ENCODE measurements at places on chromosomes 3 and 15.

- no peak for DNase-seq
Observed at GRCh38 chr3:194766845-194767244, 81.2 kb downstream of the FAM43A start.

DNA sequence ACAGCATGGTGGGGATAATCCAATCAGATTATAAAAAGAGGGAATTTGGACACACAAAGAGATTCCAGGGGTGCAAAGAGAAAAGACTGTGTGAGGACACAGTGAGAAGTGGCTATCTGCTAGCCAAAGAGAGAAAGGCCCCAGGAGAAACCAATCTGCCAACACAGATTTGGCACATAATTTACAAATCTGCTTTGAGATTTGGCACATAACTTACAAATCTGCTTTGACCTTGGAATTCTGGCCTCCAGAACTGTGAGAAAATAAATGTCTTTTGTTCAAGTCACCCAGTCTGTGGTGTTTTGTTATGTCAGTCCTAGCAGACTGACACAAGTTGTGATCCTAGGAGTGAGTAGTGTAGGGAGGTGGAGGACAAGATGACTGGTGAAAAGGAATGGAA lies 3.5 kb upstream of the TM4SF18 start:
- DNase-seq: no peak

GRCh38 chr3:45166321-45166879 lies 20.2 kb upstream of the CDCP1 start:
- no peak for DNase-seq

GRCh38 chr3:29644261-29644660 lies 363.4 kb downstream of the RBMS3 start:
- DNase-seq: no peak

GRCh38 chr3:75048650-75049049 lies 434.2 kb upstream of the CNTN3 start:
- DNase-seq: no peak

DNA sequence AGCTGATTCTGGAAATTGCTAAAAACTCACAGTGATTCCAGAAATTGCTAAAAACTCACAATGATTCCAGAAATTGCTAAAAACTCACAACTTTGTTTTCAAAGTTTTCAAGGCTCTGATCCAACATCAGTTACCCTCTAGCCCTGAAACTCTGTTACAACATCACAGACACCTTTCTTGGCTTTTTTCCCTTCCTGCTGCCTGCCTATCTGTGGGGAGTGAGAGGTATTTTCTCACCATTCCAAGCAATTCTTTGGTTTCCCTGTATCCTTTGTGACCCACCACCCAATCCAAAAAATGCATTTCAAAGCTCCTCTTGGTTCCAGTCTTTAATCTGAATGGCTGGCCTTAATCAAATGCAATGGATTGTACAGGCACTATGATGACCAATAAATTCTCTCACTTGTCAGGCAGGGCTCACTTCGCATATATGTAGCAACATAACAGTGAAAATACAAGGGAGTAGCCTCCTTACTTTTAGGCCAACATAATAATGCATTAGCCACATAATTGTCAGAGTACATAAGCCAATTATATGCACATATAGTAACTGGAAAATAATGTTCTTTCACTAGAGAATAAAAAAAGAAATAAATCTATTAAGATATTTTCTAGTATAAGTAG lies 1139.0 kb downstream of the ROBO2 start:
- no peak for DNase-seq

DNA sequence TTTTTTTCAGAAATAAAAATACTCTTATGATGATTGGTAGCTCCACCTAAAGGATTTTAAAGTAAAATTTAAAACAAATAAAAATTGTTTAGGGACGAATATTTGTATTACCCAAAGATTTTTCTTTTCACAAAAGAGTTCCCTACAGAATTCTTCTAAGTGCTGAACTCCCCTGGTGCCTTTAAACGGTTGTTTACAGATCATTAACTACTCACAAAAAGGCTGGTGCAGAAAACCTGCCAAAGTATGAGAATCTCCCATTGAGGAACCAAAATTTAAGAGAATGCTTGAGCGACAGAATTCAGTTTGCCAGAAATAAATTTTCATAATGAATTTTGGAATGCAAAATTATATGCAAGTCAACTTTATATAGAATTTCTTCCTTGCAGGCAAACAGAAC lies 497.8 kb upstream of the NR2F2 start:
- no peak for DNase-seq

Data from T-helper 9 cell (primary cell).